ENCODE measurements at places on chromosomes 2 and 18.

GRCh38 chr2:36579297-36579664 is 18.7 kb downstream of the FEZ2 start:
- no peak for DNase-seq

DNA sequence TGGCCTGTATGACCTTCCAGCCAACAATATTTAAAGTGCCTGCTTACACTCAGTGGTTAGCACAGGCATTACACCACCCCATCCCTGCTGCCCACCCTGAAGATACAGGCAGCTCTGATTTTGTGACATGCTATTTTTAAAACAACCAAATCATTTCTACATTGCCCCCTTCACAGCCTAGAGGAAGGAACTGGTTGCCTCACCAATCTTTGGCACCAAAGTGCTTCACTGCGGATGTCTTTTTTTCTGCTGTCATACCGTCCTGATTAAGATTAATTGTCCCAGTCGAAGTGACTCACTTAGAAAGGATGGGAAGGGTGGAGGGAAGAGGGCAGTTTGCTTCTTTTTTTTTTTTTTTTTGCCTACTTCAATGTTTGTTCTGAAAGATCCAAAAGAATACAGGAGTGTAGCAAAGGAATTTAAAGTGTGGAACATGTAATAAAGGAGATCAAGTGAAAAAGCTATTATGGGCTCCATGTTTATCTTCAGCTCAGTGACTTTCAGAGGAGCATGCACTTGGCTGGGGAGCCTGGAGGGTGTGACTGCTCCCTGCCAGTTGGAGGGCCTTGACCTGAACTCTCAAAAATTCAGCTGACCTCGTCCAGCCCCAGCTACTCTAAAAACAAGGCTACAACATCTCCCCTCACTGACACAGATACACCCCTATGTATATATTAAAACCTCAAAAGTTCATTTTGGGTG is 501.1 kb upstream of the TNP1 start:
- peak; percentile 23 for DNase-seq

DNA sequence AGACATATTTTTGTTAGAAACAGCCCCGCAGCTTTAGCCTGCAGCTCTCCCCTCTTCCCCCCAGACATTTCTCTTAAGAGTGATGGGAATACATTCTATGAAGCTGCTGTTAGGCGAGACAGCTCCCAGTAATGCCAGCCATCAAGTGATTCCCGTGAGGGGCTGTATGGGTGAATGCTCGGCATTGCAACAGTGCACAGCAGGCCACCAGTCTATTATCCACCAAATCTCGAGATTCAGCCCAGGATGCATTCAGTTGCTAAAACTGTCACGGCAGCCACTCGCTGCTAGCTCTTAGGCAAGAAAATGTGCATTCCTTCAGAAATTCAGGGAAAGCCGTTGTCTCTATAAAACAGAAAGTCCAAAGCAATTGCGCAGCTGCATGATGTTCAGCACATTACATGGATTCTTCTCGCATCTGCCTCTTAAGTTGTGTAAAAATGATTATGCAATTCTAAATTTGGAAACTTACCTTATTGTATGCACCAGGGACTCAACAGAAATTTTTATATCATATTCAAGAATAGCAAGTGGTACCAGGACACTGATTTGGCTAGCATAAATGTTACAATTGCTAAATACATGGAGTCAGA is 211.3 kb upstream of the ARL4C start:
- DNase-seq, result no peak

DNA sequence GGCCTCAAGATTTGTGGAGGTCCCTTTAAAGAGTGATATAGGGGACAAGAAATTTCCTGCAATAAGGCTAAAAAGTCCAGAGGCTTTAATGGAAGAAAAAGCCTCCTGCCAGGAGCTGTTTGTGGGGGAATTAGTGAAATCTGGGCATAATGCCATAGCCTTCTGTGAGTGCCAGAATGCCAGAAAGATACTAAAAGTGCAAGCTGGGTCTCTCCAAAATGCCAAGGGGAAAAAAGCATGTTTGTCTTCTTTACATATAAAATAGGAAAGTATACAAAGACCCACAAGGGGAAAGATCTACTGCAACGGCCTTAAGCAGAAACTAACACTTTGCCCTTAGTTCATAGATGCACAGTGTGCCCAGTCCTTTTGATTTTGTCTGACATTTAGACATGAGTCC is 647.7 kb upstream of the ZNF804A start:
- DNase-seq, result no peak

DNA sequence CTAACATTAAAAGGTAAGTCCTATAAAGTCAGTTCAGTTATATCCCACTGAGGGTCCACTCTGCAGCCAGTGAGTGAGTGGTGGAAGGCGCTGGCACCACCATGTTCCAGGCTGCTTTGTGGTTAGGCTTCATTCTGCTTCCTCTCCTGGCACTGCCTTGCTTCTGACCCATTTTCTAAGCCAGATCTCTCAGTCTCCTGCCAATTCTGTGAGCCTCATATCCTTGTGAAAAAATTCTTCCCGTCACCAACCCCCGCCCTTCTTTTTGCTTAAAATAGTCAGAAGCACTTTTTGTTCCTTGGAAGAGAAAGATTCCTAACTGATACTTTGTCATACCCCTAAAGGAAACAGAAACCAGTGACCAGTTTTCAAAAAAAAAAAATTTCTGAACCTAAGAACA is 139.8 kb upstream of the NCK2 start:
- DNase-seq, result no peak

DNA sequence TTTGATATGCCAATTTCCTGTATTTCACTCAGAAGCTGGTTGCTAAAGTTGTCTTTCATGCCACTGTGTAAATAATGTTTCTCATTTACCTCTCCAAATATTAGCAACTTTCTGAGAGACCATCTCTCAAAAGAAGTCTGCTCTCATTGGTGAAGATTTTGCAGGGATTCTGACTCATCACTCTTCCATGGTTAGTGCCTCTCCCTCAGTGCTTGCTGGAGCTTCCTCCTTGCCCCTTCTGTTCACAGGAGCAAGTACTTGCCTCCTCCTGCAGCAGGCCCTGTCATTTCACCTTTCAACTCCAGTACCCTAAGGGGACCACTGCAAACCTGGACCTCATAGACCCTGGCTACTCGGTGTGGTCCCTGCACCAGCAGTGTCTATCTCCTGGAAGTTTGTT is 168.8 kb downstream of the ZNF385B start:
- DNase-seq, result no peak

- peak; percentile 89 for DNase-seq
These were observed 9.5 kb upstream of the ZNF396 start for GRCh38 chr18:35386600-35387100.

DNA sequence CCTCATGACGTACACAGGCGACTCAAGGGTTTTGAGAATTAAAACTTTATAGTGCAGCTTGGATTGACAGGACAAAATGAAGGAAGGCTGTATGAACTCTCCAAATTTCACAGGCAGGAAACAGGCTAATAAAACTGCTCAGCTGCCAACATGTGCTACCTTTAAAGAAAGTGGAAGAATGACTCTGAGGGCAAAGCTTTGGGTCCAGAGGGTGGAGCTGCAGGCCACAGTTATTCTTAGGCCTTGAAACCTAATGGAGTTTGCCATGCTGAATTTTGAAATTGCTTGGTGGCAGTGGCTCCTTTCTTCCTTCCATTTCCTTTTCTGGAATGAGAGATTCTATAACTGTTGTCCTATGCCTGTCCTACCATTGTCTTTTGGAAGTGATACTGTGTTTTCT is 34.8 kb downstream of the HAT1 start:
- peak; percentile 21 for DNase-seq

DNA sequence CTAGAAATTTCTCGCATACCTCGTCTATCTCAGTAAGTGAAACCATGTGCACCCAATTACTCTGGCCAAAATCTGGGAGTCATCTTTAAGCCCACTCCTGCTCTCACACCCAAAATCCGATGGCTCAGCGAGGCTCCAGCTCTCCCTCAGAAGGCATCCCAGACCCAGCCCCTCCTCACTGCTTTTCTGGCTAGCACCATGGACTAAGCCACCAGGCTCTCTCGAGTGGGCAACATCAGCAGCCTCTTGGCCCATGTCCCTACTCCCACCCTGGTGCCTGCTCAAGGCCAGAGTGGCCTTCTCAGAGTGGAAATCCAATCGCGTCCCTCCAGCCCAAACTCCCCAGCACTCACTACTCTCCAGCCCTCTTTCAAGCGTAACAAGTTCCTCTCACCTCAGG is 27.2 kb downstream of the TNS1 start:
- DNase-seq, result no peak

GRCh38 chr18:10878703-10879102 is 270.7 kb downstream of the PIEZO2 start:
- no peak for DNase-seq

GRCh38 chr2:115389024-115389423 is 946.6 kb downstream of the DPP10 start:
- no peak for DNase-seq

GRCh38 chr2:154425994-154426393 is 272.5 kb upstream of the KCNJ3 start:
- DNase-seq, result no peak

GRCh38 chr2:220259662-220260061 is 632.2 kb downstream of the SLC4A3 start:
- no peak for DNase-seq

DNA sequence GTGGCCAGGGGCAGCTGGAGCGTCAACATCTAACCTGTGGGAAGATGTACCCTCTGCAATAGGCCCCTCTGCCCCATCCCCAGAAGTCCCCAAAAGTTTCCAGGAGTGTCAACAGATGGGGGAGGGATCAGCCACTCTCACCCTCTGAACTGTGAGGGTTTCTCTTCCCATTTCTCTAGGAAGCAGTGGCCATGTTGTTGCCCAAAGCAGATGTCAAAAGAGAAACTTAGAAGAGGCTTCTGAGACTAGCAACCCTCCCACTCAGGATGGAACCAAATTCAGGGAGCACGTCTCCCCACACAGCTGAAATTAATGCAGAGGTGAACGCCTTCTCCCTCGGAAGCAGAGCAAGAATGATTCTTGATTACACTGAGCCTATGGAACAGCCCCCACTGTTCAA is 70.3 kb downstream of the ARL4C start:
- peak; percentile 73 for DNase-seq

DNA sequence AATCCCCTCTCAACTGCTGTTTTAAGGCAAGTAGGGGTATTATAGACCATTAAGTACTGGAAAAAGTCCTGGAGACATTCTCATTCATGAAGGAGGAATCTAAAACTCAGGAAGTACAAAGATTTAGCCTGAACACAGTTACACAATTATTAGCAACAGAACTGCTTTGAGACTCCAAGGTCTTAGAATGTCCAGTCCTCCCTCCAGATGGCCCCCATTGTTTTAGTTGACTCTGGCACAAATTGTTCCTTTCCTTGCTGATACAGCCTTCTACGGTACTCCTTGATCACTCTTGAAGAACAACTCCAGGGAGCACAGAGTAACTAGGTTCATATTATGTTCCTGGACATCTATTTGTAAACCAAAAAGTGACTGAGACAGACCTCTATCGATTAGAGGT is 210.1 kb upstream of the RND3 start:
- no peak for DNase-seq

GRCh38 chr2:241109210-241110088 is 7.4 kb upstream of the MTERF4 start:
- no peak for DNase-seq

GRCh38 chr2:127485694-127486071 is 40.6 kb downstream of the IWS1 start:
- no peak for DNase-seq

GRCh38 chr2:1162768-1163584 is 212.3 kb downstream of the SNTG2 start:
- no peak for DNase-seq

DNA sequence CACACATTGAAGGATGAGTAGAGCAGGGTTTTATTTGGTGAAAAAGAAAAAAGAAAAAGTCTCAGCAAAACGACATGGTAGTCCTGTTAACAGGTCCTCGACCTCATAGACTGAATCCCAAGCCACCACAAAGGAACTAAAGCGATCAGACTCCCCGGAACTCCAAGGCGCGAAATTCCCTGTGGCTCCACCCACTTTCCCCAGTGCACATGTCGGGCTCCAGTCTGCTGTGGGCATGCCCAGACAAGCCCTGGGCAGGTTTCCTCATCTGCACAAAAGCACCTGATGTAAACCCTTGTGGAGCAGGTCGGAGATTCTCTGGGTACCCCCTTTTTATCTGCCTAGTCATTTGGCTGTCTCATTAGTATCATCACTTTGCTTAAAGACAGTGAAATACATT is 170.7 kb upstream of the FSIP2 start:
- no peak for DNase-seq

- DNase-seq, result peak; percentile 59
These were observed 12.9 kb downstream of the IER3IP1 start for GRCh38 chr18:47163241-47163640.

DNA sequence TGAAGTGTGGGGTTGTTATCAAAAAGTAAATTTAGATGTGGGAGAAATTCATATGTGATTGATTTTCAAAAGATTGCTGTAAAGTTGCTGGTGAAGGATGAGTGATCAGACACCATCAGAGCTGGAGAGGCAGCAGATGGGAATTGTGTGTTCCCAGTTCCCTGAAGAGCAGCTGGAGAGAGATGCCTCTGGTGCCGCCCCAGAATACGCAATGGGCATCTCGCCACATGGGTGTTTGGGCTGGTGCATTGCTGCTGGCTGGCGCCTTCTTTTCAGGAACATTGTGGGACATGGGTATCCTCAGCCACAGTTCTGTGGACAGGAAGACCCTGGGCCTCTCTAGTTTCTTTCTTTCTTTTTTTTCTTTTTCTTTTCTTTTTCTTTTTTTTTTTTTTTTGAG is 11.9 kb downstream of the ATG4B start:
- no peak for DNase-seq

- peak; percentile 99 for DNase-seq
These were observed 169.4 kb downstream of the THADA start for GRCh38 chr2:43426305-43427031.

- no peak for DNase-seq
These were observed 29.9 kb downstream of the CHCHD5 start for GRCh38 chr2:112614201-112614840.

DNA sequence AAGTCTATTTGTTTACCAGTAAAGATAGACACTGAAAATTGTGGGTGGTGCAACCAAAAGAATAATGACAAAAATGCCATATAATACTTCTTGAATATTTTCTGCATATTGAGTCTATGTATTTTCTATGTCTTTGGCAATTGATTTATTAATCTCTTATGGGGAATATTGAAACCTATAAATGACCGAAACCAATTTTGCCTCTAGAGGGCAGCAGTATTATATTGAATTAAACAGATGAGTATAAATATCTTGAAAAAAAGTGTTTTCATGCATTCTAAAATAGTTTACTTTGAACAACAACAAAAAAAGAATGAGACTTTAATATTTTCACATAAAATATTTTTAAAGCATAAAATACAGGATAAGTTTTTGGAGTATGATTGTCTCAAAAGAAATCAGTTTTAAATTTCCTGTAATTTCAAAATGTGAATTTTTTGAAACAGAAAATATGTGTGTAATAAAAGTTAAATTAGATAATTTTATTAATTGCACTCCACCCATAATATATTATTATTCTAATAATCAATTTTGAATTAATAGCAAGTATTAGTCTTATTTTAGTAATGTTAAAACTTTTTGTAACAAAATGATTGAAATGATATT is 49.9 kb upstream of the CALCRL start:
- DNase-seq, result peak; percentile 60

GRCh38 chr18:76405681-76406356 is 89.2 kb downstream of the ZNF516 start:
- peak; percentile 74 for DNase-seq
